ENCODE measurements at places on chromosomes 2 and 18.

DNA sequence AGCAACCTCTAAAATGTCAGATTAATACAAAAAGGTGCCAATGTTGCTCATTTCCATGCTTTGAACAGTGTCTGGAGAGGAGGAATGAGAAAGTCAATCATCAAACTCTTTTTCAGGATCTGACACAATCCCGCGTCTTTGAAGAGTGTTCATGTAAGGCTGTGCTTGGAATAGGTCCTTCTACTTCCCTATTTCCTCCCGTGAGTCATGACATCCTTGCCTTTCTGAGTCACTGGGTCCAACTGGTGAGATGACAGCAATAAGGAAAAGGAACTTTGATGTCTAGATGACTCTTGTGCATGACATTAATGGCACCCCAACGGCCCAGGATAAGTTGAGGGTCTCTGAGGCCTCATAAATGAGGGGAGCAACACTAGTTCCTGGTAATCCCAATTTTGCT, 109.0 kb upstream of the CELF4 start:
- no peak for DNase-seq

GRCh38 chr18:49874238-49874637, 60.9 kb upstream of the ACAA2 start:
- DNase-seq, result no peak

- DNase-seq, result no peak
These were observed 197.4 kb downstream of the VAPA start for GRCh38 chr18:10111191-10111590.

DNA sequence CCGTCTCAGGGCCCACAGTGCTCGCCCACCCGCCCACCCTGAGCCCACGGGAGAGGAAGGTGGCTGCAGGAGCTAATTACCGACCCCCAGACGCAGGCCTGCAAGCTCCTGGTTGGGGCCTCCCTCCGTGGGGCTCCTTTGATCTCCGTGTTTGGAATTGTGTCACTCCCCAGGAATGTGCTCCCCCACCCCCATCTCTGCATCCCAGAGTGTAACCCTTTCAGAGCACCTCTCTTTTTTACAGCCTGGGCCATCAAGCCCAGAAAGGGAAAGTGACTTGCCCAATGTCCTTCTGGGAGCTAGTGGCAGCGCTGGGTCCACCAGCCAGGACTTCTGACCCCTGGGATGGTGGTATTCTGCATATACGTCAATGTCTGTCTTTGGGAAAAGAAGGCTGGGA, 335.1 kb downstream of the CYRIA start:
- DNase-seq, result no peak

- DNase-seq, result no peak
These were observed 56.5 kb downstream of the ANKRD12 start for GRCh38 chr18:9193031-9193430.

GRCh38 chr18:23932385-23933067, 82.0 kb upstream of the TTC39C start:
- no peak for DNase-seq

- no peak for DNase-seq
These were observed 80.1 kb upstream of the SPOPL start for GRCh38 chr2:138421315-138421970.

GRCh38 chr2:178479758-178480226, 465 bp upstream of the PLEKHA3 start:
- DNase-seq, result no peak

GRCh38 chr2:201959626-201960025, 74.0 kb upstream of the FZD7 start:
- DNase-seq, result no peak

DNA sequence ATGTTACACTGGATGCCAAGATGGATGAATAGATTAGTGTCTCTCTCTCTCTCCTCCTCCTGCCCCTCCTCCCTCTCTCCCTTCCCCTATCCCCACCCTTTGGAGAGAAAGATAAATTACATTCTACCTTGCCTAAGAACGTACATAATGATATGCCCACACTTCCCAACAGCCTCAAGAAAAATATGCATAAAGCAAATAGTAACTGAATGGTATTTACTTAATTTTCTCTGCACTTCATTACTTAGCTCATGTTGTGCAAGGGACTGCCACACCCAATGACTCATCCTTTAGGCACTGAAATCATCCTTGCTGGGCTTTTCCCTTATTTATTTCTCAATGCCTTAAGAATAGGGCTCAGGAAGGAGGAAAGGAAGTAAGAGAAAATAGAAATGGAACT, 137.3 kb upstream of the PID1 start:
- no peak for DNase-seq

DNA sequence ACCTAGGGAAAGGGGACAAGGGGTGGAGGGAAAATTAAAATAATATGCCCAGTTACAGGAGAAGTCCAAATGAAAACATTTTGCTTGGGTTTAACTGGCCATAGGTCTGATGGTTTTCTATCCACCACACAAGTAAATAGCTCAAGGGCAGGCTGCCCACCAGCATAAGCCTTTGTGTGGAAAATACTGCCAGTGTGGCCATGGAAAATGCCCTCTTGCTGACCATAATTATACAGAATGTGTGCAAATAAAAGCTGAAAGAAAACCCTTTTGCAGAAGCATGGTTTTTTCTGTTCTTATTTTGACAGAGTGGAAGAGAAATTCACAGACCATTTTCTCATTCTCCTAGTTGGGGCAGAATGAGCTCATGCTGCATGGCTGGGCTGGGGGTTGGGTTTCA, 111.3 kb upstream of the SIX2 start:
- no peak for DNase-seq

DNA sequence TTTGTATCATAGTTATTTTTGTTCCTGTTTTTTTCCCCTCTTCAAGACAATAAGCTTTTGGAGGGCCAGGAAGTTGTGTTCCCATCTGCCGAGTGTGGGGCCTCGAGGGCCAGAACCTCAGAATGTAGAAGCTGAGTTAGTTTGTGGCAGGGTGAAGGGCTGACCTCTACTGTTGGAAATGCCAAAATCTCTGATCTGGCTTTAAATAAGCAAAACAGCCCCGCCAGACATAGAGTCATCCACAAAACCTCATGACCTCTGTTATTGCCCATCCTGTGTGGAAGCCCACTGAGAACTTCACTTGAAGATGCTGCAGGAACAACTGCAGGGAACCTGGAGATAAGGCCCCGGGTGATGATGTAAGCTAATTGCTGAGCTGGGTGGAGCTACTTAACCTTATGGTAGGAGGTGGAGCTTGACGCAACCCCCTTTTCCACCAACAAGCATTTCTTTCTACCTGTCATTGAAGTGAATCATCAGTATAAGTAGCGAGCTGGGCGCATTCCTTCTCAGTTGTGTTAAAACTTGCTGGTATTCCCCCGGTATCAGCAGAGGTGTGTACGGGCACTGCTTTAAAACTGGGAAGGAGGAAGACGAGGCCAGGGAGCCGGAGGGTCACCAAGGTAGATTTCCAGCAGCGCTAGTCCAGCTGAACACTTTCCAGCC, 177.2 kb downstream of the NEDD4L start:
- no peak for DNase-seq

- no peak for DNase-seq
These were observed 62.5 kb upstream of the RAPGEF4 start for GRCh38 chr2:172673056-172673683.

DNA sequence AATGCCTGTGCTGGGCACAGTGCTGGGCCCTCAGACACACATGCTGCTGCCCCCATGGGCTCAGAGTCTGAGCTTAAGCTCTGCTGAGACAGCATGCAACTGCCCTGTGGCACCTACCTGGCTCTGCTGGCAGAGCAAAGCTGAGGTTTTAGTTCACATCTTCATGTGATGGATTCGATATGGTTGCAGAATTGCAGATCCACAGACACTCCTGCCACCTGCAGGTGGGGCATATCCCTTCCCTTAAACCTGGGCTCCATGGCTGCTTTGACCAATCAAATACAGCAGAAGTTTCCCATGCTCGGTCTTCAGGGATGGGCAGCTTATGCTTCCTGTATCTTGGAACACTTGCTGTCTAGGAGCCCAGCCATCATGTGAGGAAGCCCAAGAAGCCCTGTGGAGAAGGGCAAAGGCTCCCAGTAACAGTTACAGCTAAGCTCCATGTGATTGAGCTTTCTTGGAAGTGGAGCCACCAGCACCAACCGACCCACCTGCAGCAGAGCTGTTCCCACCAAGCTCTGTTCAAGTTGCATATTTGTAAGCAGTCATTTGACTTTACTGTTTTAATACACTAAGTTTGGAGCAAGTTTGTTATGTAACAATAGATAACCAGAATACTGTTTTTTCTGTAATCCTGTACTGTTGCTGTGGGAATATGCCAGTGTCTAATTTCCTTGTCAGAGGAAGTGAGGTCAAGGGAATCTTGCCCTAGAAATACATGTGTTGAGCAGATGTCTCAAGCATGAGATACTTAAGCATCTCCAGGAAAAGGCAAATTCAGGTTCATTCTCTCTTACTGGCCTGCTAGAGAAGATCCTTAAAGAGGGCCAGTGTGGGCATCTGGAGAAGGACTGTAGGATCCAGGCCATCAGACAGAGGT, 79.3 kb downstream of the SH3RF3 start:
- DNase-seq, result no peak

DNA sequence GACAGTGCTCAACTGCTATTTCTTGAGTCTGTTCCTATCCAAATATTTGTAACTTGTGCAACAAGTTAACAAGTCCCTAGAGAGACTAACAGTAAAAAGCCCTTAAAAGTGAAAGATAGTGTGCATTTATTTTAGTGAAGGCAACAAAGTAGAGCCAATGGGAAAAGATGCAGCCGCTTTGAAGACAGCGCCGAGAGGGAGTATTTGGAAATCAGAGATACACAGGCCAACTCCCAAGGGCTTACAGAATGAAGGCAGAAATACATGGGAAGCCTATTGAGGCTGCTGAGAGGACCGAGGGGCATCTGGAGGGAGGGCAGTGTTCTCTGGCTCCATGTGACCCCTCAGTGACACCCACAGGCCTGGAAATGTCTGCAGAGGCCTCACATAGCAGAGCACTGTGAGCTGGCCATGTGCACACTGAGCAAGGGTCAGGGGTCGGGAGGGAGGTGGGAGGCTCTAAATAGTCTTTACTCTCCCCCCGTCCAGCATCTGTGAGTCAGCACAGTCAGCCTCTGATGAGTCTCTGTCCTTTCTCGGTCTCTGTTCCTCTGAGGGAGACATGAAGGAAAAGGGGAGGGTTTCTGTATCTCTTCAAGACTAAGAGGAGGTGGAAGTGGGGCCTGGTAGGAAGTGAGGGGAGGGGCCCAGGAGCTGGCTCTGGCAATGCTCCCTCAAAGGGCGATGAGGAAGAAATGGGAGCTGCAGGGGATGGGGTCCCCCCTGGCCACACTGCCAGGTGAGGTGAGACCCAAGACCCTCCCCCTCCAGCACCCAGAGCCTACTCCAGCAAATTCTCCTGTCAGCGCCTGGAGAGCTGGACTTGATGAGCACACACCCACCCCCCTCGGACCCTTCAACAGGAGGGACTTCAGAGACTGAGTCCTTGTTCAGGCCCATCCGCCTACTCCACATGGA, 133.6 kb downstream of the SP3 start:
- DNase-seq, result no peak

DNA sequence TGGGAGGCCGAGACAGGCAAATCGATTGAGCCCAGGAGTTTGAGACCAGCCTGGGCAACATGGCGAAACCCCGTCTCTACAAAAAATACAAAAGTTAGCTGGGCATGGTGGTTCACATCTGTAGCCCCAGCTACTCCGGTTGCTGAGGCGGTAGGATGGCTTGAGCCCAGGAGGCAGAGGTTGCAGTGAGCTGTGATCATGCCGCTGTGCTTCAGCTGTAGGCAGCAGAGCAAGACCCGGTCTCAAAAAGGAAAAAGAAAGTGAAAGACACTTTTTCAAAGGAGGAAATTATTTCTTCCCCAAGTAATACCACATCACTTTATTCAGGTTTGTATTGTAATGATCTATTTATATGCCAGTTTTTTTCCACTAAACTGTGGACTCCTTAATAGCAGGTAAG, 35.7 kb upstream of the TAF4B start:
- DNase-seq, result no peak

GRCh38 chr2:182080493-182080892, 94.8 kb downstream of the PPP1R1C start:
- no peak for DNase-seq

GRCh38 chr2:109009920-109010610, 21.0 kb upstream of the EDAR start:
- no peak for DNase-seq

DNA sequence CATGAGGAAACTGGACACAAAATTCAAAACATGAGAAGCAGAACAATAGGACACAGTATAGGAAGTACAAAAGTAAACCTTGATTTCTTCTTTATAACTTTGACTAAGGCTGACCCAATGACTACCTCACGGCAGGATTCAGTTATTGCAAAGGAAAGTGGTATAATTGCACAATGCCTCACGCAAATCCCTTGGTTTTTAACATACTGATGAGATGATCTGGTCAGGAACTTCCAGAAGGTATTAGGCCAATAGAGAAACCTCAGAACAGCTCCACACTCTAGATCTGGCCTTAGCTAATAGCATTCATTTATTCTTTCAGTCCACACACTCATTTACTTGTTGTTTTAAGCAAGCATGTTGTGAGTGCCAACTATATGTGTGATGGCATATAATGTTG, 1526.9 kb upstream of the ACVR2A start:
- no peak for DNase-seq

DNA sequence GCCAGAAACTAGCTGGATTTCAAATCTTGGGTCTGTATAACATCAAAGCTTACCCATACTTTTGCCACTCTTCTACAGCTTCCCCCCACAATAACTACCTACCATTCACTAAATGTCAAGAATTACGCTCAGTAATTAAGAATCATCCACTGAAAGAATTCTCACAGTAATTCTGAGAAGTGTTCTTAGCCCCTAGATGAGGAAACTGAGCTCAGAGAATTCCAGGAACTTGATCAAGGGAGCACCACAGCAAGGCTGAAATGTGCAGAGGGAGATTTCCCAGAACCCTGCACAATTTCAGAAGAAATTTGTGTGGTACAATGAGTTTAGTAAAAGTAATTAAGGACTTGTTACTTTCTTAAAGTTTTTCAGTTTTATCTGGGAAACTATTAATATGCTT, 194.5 kb upstream of the STK17B start:
- DNase-seq, result no peak

DNA sequence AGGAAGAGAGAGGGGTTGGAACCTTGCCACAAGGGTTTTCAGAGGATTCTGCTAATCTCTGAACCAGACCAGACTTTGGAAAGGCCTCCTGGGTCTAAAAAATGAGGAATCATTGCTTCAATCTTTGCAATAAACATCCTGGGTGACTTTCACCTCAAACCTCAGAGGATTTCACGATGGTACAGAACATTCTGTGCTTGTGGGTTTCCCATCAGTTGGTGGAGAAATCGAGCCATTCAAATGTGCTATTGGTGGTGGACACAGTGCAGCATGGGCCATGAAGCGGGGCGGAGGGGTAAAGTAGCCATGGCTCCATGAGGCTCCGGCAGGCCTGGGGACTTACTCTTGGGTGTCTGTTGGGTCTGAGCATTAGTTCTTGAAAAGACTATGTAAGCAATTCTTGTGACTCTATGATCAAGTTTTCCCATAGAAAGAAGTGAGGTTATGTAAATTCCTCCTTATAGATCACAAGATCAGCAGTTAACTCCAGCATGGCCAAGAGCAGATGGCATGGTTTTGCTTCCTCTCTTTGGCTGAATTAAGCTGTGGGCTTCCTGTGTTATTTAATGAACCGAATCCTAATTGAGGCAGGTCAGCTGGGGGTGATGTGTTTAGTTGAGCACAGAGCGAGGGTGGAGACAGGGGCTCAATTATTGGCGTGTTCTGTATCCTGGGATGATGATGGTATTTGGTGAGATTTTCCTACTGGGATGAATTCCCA, 1.9 kb upstream of the IL1R2 start:
- no peak for DNase-seq

GRCh38 chr18:63162271-63163014, 157.1 kb downstream of the BCL2 start:
- no peak for DNase-seq
